Fibroblast of skin of right quadriceps (primary cell): ENCODE measurements at places on chromosomes 13 and 19.

- DNase-seq: peak; percentile 7
These were observed 158.1 kb downstream of the ZIC5 start for GRCh38 chr13:99813336-99814095.

DNA sequence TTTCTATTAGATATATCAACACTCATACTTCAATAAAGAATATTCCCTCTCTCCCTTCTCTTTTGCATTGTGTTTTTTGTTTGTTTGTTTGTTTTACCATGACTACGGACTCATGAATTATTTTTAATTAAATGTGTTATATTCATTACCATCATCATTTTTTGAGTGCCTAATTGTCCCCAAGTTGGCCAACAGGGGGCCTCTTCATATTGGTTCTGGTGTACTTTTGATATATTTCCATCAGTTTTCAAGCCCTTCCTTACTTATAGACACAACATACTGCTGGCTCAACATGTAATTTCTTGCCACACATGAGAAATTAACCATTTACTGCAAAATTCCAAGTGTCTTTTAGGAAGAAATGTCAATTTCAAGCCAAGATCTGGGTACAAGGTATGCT, 54.5 kb upstream of the GPC6 start:
- no peak for DNase-seq

DNA sequence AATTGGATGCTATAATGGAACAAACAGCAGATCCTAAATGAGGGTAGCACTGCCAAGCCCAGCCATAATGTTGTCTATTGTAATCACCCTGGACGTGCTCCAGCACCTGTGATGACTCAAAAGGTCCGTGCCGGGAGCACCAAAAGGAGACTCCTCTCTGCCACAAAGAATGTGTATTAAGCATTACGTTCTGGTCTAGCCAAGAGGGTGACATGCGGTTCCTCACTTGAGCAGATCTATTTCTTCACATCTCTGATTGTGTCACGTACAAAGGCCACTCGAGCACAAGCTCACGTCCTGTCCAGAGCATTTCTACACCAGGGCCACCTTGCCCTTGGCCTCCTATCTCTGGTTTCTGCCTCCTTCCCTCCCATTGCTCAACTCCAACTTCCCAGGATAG, 219.9 kb upstream of the IRS2 start:
- DNase-seq: peak; percentile 34

DNA sequence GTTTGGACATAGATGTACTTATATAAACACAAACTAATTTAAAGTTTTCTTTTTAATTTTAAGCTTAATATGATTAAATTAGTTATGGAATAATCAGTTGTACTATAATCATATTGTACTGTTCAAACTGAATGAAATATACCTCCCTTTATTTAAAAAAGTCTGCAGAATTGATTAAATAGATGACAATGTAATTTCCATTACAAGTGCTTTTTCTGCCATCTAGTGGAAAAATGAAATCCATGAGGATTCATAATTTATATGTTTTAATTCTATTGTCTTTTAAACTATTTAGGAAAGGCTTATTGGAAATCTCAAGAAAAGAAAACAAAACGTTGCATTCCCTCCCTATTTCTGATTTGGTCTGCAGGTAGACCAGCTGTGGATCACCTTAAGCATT, 30.9 kb downstream of the MZT1 start:
- no peak for DNase-seq

DNA sequence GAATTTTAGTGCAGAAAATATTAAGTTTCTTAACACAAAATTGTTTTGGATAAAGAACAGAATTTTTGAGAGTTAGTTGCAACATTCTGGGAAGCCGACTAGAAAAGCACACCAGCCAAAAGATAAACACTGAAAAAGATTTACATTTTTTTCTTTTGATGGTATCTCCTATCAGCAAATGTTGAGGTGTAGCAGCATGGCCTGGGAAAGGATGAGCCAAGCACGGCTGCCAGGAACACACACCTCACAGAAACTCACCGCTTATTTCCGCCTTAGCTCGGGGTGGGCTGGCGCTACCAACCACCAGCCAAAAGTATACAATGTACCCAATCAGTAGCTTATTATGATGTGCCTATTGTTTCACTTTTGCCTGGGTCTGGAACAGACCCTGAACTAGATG, 134.7 kb downstream of the MIPEP start:
- DNase-seq: no peak

DNA sequence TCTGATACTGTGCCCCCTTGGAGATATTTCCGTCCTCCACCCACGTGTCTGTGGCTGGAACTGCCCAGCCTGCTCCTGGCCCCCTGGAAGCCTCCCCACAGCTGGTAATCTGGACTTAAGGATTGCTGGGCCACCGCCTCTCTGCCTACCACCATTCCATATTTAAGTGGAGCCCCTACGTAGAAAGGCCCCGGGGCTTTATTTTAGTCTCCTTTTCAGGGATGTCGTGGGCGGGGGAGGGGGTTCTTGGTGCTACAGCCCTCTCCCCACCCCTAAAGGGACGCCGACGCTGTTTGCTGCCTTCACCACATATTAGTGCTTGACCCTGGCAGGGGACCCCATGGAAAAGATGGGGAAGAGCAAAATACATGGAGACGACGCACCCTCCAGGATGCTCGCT, 2.7 kb upstream of the NOP53 start:
- DNase-seq: no peak

DNA sequence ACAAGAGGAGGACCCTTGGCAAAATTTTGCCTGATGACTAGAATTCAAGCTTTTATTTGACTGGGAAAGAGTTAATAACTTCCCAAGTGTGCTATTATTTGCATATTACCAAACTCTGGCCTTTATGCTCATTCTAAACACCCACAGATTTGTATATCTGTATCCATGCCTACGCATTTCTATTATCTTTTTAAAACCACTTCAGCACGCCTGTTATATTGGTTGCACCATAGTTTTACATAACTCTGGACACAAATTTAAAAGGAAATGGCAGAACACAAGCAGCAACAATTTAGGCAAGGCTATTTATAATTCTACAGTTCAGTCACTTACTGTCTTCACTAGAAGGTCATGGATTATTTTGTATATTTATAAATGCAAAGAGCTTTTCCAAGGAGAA, 3.7 kb upstream of the RASL11A start:
- no peak for DNase-seq

DNA sequence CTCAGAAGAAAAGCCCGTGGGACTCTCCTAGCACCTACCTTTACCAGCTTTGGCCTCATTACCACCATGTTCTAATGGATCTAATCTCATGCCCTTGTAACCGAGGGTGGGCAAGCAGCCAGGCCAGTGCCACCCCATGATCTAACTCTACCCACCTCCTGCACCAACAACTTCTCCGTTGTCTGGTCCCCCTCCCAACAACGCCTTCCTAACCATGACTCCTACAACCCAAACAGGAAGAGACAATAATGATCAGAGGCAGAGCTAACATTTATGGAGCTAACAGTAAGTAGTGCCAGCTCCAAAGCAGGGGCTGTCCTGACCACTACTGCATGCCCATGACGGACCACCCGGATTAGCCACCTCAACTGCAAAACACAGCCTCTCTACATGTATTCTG, 3.5 kb downstream of the USP12 start:
- DNase-seq: no peak

DNA sequence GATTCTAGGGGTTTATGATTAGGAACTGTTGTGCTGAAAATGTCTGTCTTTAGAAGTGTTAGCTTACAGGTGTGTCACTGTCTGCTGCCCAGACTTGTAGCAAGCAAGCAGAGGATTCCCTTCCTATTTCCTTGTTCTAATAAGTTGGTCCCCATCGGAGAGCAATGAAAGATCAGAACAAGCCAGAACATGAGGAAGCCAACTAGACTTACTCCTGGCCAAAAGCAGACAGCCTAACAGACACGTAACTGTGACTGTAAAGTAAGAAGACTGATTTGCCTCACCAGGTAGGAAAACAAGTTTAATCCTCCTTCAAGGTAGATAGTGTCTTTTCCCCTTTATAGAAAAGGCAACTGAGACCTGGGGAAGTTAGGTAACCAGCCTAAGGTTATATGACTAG, 12.5 kb downstream of the POLR1D start:
- DNase-seq: no peak

- DNase-seq: no peak
These were observed 7.9 kb downstream of the UPF1 start for GRCh38 chr19:18839465-18840287.

- peak; percentile 15 for DNase-seq
These were observed 41.3 kb downstream of the RCBTB2 start for GRCh38 chr13:48491423-48492095.

- no peak for DNase-seq
These were observed 2.0 kb downstream of the FGF22 start for GRCh38 chr19:641702-642101.

DNA sequence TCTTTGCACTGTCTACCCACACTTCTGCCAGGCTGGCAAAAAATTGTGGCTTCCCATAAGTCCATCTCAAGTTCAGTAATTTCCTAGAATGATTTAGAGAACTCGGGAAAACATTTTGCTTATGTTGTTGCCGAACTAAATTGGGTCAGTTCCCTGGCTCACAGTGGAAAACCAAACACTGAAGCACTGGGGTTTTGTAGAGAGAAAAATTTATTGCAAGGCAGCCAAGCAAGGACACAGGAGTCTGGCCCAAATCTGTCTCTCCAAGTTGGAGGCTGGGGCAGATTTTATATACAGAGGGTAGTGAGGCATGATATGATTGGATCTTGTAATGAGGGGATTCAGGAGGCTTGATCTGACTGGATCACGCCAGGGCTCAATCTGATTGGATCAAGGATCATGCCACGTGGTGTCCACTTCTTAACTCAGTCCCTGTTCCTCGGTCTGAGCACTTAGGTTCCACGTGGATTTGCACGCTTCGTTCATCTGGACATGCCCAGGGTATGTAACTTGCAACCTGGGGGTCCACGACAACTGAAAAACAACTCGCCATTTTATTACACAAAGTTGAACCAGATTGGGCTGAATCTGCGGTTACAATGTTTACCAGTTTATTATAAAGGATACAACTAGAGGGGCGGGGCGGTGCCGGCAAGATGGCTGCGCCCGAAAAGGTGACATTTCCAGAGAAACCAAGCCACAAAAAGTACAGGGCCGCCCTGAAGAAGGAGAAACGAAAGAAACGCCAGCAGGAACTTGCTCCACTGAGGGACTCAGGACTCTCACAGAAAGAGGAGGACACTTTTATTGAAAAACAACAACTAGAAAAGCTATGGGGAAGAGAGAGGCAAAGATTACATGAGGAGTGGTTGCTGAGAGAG, 7.3 kb downstream of the CD209 start:
- DNase-seq: no peak

DNA sequence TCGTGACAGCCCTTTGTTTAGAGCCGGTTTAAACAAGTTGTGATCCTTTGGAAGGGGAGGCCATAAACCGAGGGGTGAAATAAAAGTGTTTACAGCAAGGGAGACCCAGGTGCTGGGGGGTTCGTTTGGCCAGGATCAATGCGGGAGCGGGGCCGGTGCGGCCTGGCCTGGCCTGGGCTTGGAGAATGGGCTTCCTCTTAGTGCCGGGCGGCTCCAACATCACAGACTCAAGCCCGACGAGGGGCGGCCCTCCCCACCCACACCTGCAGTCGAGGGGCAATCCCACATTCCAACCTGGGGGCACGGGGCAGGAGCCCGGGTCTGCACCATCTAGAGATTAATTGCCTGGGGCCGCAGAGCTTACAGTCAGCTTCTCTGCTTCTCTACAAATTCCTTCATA, 42.8 kb upstream of the GTF3A start:
- no peak for DNase-seq

DNA sequence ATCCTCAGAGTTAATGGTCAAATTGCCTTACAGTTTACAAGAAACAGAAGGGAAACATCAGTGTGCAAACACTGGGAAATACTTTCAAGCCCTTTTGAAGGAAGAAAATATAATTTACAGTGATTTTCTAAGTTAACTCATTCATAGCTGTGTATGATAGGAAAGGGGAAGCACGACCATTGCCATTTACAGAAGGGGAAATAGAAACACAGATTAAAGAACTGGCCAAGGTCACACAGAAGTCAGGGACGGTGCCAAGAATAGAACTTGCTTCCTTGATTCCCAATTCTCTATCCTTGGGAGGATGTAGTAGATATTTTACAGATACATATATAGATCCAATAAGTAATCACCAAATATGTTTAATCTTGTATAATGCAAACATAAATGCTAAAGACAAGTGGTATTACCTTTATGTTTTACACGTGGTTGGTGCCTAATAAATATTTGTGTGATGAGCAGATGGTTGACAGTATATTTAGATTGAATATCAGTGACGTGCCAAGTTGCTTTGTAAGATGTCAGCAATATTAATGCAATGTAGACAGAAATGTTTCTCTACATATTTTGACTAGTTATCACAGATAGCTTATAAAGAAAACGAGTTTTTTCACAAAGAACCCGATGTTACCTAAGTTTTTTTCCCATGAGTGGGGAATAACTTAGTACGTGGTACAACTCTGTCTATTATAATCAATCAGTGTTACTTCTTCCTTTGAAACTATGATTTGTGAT, 73.1 kb downstream of the FLT1 start:
- DNase-seq: no peak

GRCh38 chr13:62799038-62799535, 1383.4 kb upstream of the PCDH20 start:
- no peak for DNase-seq

DNA sequence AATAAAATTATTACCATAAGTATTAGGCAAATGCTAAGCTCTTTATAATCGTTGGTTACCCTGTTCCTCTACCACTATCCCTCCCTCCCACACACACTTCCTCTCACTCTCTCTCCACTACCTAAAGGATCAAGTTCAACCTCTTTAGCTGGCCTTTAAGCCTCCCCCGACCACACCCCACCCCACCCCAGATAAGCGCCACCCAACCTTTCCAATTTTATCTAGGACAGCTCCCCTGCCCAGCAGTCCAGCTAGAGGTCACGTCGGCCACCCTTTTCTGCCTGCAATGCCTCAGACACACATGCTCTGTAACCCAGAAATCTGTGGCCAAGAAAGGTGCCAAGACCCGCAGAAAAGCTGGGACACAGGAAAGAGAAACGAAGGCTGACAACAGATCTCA, 1.1 kb downstream of the LYPD4 start:
- no peak for DNase-seq

- DNase-seq: no peak
These were observed 443.5 kb downstream of the HS6ST3 start for GRCh38 chr13:96533408-96533807.

GRCh38 chr19:33389421-33390100, 16.1 kb downstream of the CEBPG start:
- DNase-seq: no peak

DNA sequence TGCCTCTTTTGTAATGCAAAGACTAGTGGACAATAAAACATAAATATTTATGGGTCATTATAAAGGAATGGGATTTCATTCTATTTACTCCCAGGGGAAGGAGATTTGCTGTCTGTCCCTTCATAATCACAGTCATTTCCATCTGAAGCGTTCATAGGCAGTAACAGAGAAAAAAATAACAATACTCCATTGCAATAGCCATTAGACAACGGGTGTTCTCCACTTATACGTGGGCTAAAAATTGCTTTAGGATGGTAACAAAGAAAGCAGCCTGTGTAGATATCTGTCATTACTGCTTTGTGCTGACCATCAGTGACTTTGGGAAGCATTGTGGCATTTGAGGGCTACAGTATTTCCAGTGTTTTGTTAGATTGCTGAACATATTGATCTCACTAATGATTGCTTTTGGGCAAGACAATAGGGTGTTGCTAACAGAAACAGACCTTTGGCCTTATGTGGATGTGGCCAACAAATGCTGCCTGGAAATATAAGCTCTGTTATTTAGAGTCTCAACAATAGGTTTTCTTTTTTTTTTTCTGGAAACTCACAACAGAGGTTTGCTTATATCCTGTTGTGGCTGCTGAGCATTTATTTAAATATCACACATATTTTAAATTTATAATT, 355.2 kb downstream of the MTUS2 start:
- no peak for DNase-seq

- no peak for DNase-seq
These were observed 17.7 kb downstream of the HPN start for GRCh38 chr19:35059006-35059798.
